ENCODE measurements at places on chromosomes 7 and 10.

DNA sequence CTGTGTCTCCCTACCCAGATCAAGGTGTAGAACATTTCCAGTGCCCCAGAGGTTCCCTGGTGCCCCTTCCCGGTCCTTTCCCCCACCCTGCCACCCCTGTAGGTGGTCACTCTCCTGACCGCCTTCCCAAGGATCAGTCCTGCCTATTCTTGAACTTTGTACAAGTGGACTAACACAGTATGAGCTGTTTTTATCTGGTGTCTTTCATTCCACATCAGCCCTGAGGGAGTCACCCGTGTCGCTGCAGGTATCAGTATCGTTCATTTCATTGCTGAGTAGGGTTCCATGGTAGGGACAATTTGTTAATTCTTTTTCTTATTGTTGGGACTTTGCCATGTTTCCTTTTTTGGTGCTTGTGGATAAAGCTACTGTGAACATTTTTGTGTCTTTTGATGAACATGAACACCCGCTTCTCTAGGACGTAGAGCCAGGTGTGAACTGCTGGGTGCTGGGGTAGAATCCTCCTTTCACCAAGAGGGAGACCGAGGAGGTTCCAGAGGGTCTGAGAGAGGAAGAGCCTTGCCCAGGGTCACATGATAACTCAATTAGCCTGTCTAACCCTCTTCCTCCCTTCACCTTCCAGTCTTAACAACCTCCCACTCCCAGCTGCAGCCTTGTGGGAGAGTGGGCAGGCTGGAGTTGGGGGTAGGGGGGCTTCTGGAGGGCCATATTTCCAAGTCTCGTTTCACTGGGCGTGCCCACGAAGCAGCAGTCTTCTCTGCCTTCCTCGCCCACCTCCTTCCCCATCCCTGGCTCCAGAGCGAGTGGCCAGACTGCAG lies 18.0 kb downstream of the PALD1 start:
- DNase-seq: no peak

DNA sequence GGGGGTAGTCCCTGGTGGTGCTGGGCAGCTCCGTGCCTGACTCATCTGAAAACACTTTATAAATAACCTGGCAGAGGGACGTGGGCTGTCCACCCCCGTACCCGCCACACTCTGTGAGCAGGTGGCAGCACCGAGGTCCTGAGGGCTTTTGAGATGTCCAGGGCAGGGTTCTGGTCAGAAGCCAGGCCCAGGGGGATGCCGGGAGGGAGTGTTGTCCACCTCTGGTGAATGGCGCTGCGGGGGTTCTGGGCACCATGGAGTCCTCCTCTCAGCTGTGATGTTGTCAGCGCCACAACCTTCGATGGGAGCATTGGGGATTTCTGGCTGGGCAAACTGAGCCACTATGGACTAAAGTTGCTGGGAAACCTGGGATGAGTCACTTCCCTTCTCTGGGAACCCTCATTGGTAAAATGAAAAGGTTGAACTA lies 27.4 kb upstream of the GOLGA7B start:
- DNase-seq: no peak

DNA sequence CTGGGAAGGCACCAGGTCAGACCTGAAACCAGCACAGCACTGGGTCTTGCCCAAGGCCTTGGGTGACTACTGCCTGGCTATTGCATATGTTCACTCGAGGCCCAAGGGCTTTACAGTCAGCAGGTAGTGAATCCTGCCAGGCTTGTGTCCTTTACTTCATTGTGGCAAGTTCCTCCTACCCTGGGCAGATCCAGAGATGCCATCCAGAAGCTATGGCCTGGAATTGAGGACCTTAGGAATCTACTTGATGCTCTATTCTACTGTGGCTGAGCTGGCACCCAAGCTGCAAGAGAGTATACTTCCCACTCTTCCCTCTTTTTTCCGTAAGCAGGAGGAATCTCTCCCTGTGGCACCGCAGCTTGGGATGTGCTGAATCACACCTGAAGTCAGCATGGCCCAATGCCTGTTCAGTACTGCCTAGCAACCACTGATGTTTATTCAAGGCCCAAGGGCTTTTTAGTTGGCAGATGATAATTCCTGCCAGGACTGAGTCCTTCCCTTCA lies 246.7 kb upstream of the CTBP2 start:
- no peak for DNase-seq

DNA sequence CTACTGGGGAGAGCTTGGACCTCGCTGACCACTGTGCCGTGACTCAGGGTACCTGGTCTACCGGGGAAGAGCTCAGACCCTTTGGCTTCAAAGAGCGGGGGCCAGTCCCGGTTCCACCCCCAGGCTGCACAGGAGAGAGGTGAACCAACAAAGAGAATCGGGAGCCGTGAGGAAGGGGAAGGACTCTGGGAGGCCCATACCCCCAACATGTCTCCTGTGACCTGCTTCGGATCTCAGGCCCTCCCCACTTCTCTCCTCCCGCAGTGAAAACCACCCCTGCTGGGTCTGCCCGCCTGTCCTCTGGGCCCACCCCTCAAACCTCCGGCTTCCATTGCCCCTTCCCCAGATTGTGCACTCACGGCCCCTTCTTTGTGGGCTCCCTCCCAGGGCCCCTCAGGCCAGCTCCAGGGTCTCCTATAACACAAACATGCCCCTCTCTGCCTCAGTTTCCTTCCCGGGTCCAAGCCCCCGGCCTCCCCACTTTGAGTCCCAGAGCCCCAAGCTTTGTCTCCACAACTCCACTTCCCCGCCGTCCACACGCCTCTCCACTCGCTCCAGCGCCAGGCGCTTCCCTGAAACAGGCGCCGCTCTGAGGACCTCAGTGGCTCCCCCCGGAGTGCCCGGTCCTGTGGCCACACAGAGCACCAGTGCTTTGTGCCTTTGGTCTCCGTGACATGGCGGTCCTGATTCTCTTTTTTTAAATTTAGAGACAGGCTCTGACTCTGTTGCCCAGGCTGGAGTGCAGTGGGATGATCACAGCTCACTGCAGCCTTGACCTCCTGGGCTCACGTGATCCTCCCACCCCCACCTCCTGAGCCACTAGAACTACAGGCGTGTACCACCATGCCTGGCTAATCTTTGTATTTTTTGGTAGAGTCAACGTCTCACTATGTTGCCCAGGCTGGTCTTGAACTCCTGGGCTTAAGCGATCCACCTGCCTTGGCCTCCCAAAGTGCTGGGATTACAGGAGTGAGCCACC lies 7.5 kb upstream of the INTS1 start:
- no peak for DNase-seq

GRCh38 chr7:148318102-148318811 lies 272.3 kb upstream of the C7orf33 start:
- no peak for DNase-seq

DNA sequence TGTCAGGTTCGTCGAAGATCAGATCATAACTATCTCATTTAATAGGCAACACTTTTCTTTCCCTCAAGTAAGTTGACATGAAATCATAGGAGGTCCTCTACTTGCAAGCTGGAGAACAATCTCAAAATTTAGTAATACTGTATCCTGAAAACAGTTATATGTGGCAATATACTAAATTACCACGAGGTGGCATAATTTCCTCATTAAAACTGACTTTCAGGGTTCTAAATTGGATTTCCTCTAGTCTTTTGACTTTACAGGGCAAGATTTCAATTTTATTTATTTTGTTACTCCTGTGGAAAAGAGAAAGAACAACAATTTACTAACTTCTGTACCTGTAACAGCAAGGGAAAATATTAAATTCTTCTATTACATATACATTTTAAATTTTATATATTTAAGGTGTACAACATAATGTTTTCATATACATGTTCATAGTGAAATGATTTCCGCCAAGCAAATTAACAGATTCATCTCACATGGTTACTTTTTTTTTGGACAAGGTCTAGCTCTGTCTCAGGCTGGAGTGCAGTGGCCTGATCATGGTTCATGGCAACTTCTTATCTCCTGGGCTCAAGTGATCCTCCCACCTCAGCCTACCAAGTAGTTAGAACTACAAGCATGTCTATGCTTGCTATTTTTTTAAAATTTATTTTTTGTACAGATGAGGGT lies 53.4 kb upstream of the CYP2C18 start:
- DNase-seq: no peak

GRCh38 chr7:41520445-41520844 lies 182.4 kb downstream of the INHBA start:
- no peak for DNase-seq

DNA sequence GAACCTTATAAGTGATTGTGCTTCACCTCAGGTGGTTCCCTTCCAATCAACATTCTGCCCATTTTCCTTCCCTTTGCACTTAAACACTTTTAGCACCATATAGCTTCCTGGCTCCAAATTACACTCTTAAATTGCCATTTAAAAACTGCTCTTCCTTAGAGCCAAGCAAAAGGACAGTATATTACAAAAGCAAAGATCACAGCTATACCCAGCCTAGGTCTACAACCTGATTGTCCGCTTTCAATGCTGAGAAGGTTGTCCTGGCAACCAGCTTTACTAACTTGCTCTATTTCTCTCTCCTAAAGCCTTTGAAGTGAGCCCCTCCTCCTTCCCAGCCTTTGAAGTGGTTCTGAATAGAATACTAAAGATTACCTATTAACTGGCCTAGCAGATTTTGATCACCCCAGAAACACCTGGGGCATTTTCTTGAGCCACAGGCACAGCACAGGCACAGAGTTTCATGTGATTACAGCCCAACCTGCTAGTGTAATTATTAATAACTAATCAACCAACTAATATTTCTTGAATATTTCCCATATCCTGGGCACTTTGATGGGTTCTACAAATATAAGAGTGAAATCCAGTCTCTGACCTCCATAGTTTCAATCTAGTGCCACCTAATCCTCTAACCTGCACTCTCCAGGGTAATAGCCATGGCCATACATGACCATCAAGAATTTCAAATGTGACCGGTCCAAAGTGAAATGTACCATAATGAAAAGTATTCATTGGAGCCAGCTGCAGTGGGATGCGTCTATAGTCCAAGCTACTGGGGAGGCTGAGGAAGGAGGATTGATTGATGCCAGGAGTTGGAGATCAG lies 63.6 kb upstream of the TRIM24 start:
- no peak for DNase-seq

GRCh38 chr10:17785276-17785930 lies 23.7 kb upstream of the MRC1 start:
- no peak for DNase-seq

GRCh38 chr10:33027088-33027487 lies 69.1 kb upstream of the ITGB1 start:
- no peak for DNase-seq

GRCh38 chr10:24901686-24902399 lies 50.6 kb downstream of the PRTFDC1 start:
- DNase-seq: no peak

DNA sequence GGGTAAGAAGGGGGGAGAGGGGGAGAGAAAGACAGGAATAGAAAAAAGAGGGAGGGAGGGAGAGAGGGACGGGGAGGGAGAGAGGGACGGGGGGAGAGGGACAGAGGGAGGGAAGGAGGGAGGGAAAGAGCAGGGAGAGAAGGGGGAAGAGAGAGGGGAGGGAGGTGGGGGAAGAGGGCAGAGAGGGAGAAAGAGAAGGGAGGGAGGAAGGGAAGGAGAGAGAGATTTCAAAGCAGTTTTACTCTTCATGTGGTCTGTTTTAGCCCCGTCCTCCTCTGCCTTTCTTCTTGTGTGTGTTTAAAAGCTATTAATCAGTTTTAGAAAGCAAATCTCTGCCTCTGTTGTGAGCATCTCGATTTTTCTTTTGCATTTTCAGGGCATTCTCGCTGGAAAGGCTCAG lies 237.0 kb downstream of the WDR37 start:
- DNase-seq: no peak

- DNase-seq: no peak
These were observed 76.9 kb downstream of the RNF216 start for GRCh38 chr7:5704534-5704922.

DNA sequence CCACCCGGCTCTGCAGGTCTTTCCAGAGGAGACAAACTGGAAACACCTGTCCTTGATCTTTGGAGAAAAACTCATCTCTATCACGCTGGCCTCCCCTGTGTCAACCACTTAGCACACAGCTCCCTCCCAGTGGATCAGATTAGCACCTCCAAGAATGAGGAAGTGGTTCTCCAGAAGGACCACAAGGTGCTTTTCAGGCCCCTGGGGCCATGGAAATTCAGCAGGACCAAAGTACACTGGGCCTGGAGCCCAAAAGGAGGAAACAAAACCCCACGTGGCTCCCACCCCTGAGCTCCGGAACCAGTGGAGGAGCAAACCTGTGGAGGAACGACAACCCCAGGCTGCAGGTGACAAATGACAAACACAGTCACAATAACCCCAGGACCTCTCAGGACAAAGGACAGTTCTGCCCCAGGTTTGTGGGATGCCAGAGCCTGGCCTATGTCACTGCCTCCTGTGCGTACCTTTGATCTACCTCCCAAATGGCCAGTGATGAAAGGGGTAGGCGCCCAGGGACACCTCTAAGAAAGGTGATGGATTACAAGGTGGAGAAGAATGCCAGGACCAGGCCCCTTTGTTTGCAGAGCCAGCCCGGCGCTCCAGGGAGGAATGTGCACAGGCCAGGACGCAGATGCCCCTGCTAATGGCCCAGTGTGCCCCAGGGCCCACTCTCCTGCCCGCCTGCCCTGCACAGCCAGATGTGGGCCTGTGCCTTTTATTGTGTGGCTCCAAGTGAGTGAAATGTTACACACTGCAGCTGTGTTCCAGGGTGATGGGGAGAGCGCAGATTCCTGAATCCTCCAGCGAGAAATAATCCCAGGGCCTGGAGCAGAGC lies 5.7 kb downstream of the TNS3 start:
- no peak for DNase-seq

DNA sequence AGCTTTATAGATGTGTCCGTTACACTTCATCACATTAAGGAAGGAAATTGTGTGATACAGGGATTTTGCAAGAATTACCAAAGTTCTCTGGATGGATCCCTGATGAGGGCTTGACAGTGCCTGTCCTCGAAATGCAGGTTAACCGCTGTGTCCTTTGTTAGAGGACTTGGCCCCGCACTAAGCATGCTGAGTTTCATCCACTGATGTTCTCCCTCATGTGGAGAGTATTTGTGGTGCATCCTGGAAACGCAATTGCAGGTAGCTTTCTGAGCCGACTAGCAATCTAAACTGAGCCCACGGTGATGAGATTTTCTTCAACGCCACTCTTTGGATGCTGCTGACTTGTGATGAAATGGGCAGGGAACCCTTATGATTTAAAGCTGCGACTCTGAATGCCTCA lies 71.9 kb upstream of the STK17A start:
- DNase-seq: no peak

DNA sequence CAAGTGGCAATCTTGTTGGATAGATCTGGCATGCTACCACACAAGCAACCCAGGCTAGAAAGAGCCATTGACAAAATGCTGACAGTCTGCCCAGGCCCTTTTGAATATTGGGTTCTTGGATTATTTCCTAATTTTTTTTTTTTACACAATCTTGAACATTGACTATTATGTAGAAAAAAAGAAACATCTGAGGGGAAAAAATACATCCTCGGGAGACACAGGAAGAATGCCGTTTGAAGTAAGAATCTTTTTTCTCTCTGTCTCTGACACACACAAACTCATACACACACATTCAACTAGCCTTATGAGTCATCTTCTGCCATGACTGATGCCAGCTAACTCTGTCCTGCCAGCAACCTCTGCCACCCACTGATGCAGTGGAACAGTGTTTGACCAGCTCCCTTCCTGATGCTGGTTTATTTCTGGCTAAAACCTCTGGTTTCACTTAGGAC lies 47.2 kb downstream of the SORBS1 start:
- no peak for DNase-seq

Measured in vagina (tissue), 2 donors.